Hematopoietic multipotent progenitor cell treated with erythropoietin and hydrocortisone succinate and interleukin-3 and kit ligand, for 4 days (in vitro differentiated cells): ENCODE measurements at places on chromosomes 7 and 10.

DNA sequence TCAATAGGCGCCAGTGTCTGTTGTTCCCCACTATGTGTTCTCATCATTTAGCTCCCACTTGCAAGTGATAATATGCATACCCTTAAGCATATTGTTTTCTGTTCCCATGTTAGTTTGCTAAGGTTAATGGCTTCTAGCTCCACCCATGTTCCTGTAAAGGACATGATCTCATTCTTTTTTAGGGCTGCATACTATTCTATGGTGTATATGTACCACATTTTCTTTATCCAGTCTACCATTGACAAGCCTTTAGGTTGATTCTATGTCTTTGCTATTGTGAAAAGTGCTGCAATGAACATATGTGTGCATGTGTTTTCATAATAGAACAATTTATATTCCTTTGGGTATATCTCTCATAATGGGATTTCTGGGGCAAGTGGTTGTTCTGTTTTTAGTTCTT is 77.8 kb upstream of the PLXDC2 start:
- no peak for DNase-seq

- DNase-seq = no peak
Measured at GRCh38 chr7:2148189-2148588, 84.6 kb downstream of the MAD1L1 start.

- DNase-seq = no peak
Measured at GRCh38 chr7:81690251-81690650, 79.6 kb downstream of the HGF start.

- DNase-seq = peak; percentile 91
Measured at GRCh38 chr7:148773334-148773733, 74.6 kb downstream of the CUL1 start.

DNA sequence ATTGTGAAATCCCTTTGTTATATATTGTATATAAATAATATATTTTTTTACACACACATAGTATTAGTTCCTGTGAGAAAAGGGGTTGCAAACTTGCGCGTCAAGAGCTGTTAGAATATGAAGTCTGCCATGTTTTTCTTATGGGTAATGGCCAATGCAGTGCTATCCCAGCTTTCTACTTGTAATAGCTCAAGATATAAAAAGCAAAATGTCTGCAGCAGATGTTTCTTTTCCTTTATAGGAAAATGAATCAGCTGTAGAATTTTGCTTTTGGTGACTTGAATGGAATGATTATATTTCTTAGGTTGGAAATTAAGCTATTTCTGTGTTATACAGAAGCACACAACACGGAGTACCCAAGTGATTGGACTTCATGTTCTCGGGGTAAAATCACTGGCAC is 53.3 kb upstream of the TMEM236 start:
- DNase-seq = no peak

GRCh38 chr10:62728479-62728878 is 76.0 kb upstream of the ADO start:
- DNase-seq = peak; percentile 12

- DNase-seq = no peak
Measured at GRCh38 chr7:94357076-94357475, 37.6 kb upstream of the COL1A2 start.
